ENCODE measurements at places on chromosomes 11 and 22. TPM values are rescaled to one million over a fixed set of nuclear protein-coding genes. Genes with fewer than 3 reads are reported as not detected.

The NFAM1 gene
- total RNA-seq = not detected

The RAC2 gene
- total RNA-seq = 122 TPM

The APOL4 gene
- 2.6 TPM for total RNA-seq

The SERPING1 gene
- not detected for total RNA-seq

The RTN4RL2 gene
- 0.83 TPM for total RNA-seq

The BTG4 gene
- total RNA-seq = not detected

- H3K27me3 ChIP-seq = no peaks in the 10 kb centered on the region
- no peaks in the 10 kb centered on the region for H3K4me1 ChIP-seq
- peak; percentile 1 for DNase-seq
- no peak overlapping the region for H3K4me3 ChIP-seq
- H3K27ac ChIP-seq = no peak overlapping the region
Measured at GRCh38 chr11:83691451-83691950, 405.3 kb upstream of the CCDC90B start.

GRCh38 chr11:5881756-5882155, 1.3 kb downstream of the OR52E4 start:
- DNase-seq = no peak
- no peaks in the 10 kb centered on the region for H3K27me3 ChIP-seq
- no peak overlapping the region for H3K27ac ChIP-seq
- no peaks in the 10 kb centered on the region for H3K36me3 ChIP-seq

DNA sequence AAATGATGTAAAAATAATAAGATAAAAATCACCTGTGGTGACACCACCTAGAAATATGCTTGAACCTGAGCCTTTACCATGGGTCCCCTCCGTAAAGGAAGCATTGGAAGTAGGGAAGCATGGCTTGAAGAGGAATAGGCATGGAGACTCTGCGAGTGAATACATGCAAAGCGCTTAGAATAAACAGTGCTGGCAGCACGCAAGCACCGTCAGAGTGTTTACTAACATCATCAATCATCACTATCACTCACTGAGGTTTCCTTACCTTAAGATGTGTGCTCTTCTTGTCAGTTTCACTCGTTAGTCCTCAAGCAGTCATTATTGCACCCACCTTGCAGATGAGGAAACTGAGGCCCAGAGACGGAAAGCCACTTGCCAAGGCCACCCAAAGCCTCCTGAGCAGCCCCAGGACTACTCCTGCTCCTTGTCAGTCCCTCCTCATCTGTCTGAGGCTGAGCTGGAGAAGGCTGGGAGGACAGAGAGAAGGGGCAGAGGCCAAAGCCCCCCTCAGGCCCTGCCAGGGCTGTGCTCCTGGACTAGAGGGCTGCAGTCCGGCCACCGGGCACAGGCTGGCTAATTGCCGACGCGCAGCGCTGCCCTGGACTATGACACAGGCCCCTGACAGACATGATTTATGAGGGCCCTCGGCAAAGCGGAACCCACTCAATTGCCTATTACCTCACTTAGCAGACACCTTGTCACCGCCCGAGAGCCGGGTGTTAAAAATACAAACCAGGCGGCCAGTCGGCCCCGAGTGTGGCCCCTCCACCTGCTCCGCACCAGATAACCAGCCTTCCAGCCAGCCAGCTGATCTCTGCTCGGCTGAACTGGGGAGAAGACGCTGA, 168.9 kb downstream of the MN1 start:
- no peak overlapping the region for H3K4me3 ChIP-seq
- H3K27me3 ChIP-seq = peaks cover 5% of the 10 kb centered on the region
- H3K36me3 ChIP-seq = no peaks in the 10 kb centered on the region
- H3K4me1 ChIP-seq = no peaks in the 10 kb centered on the region
- no peak for DNase-seq

DNA sequence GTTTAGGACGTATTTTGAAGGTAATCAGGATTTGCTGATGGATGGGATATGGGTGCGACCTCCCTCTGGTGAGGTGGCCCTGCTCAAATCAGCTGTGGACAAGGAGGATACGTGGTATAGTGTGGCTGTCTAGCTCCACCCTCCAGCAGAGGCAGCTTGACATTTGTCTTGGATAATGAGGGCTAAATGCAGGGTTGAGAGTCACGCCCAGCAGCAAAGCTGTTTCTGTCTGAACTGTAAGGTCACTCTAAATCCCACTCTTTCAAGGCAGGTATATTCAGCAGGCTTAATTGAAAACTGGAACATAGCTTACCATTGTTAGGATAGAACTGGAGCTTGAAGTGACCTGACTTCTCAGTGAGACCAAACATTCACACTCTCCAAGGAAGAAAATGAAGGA, 98.7 kb downstream of the SWAP70 start:
- H3K27me3 ChIP-seq = no peaks in the 10 kb centered on the region
- DNase-seq = no peak
- H3K4me1 ChIP-seq = peaks cover 35% of the 10 kb centered on the region
- no peak overlapping the region for H3K4me3 ChIP-seq
- no peaks in the 10 kb centered on the region for H3K36me3 ChIP-seq

GRCh38 chr11:16860617-16861016, 122.2 kb downstream of the C11orf58 start:
- H3K27me3 ChIP-seq = peaks cover 1% of the 10 kb centered on the region
- DNase-seq = no peak
- H3K4me1 ChIP-seq = no peaks in the 10 kb centered on the region

DNA sequence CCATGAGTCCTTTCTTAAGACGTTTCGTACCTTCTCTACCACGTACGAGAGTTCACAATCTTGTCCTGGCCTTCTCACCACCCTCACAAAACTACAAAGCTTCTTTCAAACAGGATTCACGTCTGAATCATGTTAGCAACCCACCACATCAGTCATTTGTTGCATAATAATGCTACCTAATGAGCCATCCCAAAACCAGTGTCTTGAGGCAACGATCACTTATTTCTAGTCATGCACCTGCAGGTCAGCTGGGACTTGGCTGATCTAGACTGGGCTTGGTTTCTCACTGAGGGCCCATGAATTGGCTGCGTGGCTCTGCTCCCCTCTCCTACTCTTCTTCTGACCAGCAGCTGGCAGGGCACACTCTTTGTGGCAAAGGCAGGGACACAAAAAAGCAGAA, 28.3 kb downstream of the LARGE1 start:
- no peak overlapping the region for H3K27ac ChIP-seq
- no peaks in the 10 kb centered on the region for H3K4me1 ChIP-seq
- no peak overlapping the region for H3K4me3 ChIP-seq
- no peaks in the 10 kb centered on the region for H3K36me3 ChIP-seq
- no peak for DNase-seq
- H3K27me3 ChIP-seq = no peaks in the 10 kb centered on the region

DNA sequence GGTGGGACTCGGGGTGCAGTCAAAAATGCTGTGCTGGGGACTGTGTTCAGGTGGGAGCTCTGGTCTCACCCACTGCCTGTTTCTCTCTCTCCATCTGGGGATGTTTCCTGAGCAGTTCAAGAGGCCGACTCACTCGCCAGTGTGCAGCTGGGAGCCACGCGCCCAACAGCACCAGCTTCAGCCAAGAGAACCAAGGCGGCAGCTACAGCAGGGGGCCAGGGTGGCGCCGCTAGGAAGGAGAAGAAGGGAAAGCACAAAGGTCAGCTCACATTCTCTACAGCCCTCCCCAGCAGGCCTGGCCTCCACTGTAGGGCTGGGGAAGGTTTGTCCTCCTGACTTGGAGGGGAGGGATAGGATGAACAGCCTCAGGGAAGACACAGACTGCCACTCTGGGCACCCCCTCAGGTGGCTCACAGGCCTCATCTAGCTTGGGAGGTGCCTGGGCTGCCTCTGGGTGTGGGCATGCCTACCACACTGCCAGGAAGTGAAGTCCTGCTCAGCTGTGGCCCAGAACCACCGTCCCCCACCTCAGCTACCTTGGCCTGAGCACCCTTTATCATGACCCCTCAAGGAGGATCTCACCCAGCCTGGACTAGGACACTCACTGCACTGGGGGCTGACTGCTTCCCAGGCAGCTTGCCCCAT, 13.0 kb downstream of the TUB start:
- H3K36me3 ChIP-seq = no peaks in the 10 kb centered on the region
- no peak overlapping the region for H3K27ac ChIP-seq
- DNase-seq = no peak
- no peak overlapping the region for H3K4me3 ChIP-seq
- H3K4me1 ChIP-seq = no peaks in the 10 kb centered on the region

DNA sequence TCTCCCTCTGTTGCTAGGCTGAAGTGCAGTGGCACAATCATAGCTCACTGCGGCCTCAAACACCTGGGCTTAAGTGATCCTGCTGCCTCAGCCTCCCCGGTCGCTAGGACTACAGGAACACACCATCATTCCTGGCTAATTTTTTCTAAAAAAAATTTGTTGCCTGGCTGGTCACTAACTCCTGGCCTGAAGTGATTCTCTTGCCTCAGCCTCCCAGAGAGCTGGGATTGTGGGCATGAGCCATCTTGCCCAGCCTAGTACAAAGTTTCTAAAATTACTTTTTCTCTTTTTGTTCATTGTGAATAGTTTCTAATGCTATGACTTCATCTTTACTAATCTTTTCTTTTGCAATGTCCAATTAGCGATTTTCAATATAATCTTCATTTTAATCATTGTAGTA, 12.5 kb downstream of the RBM7 start:
- H3K27me3 ChIP-seq = no peaks in the 10 kb centered on the region
- DNase-seq = no peak
- H3K4me1 ChIP-seq = no peaks in the 10 kb centered on the region
- no peak overlapping the region for H3K27ac ChIP-seq

GRCh38 chr22:24290459-24290858, 19.8 kb downstream of the SPECC1L start:
- H3K36me3 ChIP-seq = no peaks in the 10 kb centered on the region
- no peak overlapping the region for H3K27ac ChIP-seq
- H3K4me3 ChIP-seq = no peak overlapping the region
- no peak for DNase-seq
- H3K4me1 ChIP-seq = peaks cover 26% of the 10 kb centered on the region
- no peaks in the 10 kb centered on the region for H3K27me3 ChIP-seq

GRCh38 chr11:116890193-116890592, 52.8 kb upstream of the APOA1 start:
- H3K36me3 ChIP-seq = no peaks in the 10 kb centered on the region
- peaks cover 3% of the 10 kb centered on the region for H3K4me1 ChIP-seq
- no peaks in the 10 kb centered on the region for H3K27me3 ChIP-seq
- H3K4me3 ChIP-seq = no peak overlapping the region
- no peak overlapping the region for H3K27ac ChIP-seq
- peak; percentile 46 for DNase-seq

DNA sequence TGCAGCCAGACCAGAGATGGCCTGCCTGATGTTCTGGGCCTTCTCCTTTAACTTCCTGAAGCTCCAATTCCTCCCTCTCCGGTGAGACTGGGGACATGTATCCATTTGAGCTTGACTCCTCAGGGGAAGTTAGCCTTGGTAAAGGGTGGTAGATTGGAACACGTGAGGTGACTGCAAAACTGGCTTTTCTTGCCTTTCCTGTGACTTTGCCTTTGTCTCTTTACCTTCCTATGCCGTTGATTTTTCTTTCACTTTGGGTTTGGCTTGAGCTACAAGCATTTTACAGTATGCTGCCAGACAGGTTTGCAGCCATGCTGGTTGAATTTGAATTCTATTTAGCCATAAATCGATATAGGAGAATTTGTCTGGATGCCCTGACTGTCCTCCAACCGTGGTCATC, 16.8 kb upstream of the GLYATL1 start:
- H3K36me3 ChIP-seq = no peaks in the 10 kb centered on the region
- no peak overlapping the region for H3K4me3 ChIP-seq
- H3K27ac ChIP-seq = no peak overlapping the region

- H3K4me1 ChIP-seq = no peaks in the 10 kb centered on the region
- no peak overlapping the region for H3K4me3 ChIP-seq
- H3K36me3 ChIP-seq = no peaks in the 10 kb centered on the region
Measured at GRCh38 chr11:120523196-120523595, 11.6 kb downstream of the GRIK4 start.

GRCh38 chr11:6737872-6738466, 33.8 kb downstream of the OR2AG2 start:
- H3K36me3 ChIP-seq = no peaks in the 10 kb centered on the region
- no peak overlapping the region for H3K27ac ChIP-seq
- peaks cover 12% of the 10 kb centered on the region for H3K4me1 ChIP-seq
- H3K27me3 ChIP-seq = peaks cover 3% of the 10 kb centered on the region
- peak; percentile 64 for DNase-seq

DNA sequence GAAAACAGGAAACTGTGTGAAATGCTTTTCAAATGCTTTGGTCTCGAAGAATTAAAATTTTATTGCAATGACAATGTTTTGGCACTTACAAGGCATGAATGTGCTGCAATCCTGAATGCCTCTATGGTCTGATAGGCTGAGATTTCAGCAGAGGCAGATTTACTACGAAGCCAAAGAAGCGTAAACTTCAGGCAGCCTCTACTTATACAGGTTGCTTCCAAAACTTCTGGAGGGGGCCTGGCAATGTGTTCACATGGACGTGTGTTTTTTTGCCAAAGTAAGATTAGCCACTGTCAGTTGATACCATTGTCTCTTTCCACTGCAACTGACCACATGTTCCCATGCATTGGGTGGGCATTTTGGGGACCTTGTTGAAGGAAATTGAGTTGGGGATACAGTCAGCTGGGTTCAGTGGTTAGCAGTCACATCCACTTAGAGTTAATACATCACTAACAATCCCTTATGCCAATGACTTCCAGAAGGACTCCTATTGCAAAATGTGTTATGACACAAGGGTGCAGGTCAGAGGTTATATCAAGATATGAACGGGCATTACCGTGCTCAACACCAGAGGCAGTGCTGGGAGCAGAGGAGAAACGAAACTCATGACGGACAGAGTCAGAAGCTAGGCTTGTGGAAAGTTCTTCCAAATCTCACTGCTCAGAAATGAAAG, 48.8 kb downstream of the ABTB2 start:
- H3K4me1 ChIP-seq = no peaks in the 10 kb centered on the region
- H3K4me3 ChIP-seq = no peak overlapping the region
- DNase-seq = no peak
- no peaks in the 10 kb centered on the region for H3K27me3 ChIP-seq
- H3K27ac ChIP-seq = no peak overlapping the region

DNA sequence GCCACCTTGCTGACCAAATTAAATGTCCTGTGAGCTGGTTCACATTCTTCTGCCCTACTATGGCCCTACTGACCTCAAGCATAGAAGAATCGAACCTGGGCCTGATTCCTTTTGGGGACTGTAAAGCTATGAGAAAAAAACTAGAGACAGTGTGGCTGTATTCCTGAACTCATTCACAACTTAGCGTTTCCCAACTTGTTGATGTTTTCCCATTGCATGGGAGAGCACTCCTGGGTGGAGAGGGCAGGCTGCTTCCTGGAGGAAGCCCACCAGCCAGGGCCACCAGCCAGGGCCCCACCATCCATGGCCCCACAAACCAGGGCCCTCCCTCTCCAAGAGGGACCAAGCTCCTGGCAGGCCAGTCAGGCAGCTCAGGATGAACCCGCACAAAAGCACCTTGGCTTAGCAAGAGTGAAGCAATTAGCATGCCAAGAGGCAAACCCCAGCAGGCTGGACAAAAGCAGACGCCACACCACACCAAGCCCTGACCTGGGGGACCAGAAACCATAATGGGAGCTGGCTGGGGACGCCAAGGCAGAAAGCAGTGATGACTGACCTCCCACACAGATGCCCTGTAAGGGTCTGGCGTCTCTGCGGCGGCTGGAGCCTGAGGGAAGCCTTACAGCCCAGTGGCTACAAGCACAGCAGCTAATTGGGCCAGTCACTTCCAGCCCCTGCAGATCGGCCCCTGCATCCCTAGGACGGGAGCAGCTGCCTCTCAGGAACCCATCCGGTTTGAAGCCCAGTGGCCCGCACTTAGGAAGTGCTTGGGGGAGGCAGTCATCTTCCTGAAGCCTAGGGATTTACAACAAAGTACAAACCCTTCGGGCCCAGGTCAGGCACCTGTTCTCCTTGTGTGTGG, 2.1 kb downstream of the CERK start:
- H3K27ac ChIP-seq = peak overlapping the region; percentile 90
- H3K36me3 ChIP-seq = peaks cover 6% of the 10 kb centered on the region
- no peaks in the 10 kb centered on the region for H3K27me3 ChIP-seq
- H3K4me3 ChIP-seq = peak overlapping the region; percentile 60
- H3K4me1 ChIP-seq = peaks cover 39% of the 10 kb centered on the region
